ENCODE measurements at places on chromosomes 12 and 14.

DNA sequence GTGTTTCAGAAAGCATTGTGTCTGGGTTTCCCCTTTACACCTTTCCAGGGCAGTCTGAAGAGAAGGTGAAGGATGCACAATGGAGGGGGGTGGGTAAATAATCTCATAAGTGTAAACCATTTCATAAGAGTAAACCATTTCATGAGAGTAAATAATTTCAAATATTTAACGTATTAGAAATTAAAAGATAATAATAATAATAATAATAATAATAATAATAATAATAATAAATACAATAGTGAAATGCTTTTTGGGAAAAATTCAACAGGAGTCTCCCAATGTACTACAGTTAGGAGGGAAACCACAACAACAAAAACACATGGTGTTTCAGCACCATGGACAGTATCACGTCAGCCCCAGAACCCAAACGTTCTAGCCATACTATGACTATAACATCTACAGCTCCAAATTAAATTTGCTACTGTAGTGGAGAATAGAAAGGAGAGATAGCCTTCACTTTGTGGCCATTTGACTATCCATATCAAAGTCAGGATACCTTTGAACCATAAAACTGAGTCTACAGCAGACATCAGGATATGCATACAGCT is 691.8 kb downstream of the BCL11B start:
- no peak for DNase-seq

GRCh38 chr14:77238356-77238755 is 32.6 kb downstream of the NGB start:
- DNase-seq = no peak

GRCh38 chr12:48001505-48002413 is 2.5 kb downstream of the COL2A1 start:
- peak; percentile 48 for DNase-seq

GRCh38 chr14:100155049-100155621 is 4.3 kb downstream of the DEGS2 start:
- DNase-seq = peak; percentile 54

- peak; percentile 51 for DNase-seq
These were observed 51.4 kb upstream of the OAS1 start for GRCh38 chr12:112855375-112855774.

DNA sequence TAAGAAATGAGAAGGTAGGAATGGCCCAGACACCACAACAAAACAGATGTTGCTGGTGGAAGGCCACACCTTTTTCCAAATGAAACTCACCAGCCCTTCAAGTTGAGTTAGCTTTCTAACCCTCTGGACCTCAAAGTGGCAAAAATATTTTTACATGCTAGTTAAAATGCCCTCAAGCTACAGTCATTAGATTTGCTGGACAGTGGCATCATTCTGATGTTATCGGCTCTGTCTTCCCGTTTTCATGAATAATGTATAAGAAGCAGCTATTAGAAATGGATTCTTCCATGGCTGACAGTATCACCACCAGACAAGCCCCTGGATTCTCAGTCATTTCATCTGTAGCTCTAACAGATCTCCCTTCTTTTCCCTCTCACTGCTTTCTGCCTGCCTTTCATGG is 37.1 kb upstream of the PLXNC1 start:
- DNase-seq = no peak

- no peak for DNase-seq
These were observed 1373.7 kb downstream of the LRFN5 start for GRCh38 chr14:42980419-42980818.

DNA sequence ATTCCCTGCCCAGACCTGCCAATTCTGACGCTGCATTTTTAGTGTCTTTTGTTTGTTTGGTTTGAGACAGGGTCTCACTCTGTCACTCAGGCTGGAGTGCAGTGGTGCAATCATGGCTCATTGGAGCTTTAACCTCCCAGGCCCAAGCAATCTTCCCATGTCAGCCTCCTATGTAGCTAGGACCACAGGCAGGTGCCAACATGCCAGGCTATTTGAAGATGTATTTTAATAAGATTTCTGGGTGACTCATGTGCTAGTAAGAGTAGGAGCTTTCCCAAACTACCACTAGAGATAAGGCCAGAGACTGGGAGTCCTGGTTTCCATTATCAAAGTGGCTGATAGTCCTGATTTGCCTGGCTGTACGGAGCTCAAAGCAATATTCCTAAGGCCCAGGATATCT is 693.3 kb downstream of the MED13L start:
- DNase-seq = no peak
